Fibroblast of skin of right quadriceps (primary cell): ENCODE measurements at places on chromosomes 13 and 19.

- peak; percentile 65 for DNase-seq
These were observed 5.7 kb downstream of the REX1BD start for GRCh38 chr19:18594096-18594823.

DNA sequence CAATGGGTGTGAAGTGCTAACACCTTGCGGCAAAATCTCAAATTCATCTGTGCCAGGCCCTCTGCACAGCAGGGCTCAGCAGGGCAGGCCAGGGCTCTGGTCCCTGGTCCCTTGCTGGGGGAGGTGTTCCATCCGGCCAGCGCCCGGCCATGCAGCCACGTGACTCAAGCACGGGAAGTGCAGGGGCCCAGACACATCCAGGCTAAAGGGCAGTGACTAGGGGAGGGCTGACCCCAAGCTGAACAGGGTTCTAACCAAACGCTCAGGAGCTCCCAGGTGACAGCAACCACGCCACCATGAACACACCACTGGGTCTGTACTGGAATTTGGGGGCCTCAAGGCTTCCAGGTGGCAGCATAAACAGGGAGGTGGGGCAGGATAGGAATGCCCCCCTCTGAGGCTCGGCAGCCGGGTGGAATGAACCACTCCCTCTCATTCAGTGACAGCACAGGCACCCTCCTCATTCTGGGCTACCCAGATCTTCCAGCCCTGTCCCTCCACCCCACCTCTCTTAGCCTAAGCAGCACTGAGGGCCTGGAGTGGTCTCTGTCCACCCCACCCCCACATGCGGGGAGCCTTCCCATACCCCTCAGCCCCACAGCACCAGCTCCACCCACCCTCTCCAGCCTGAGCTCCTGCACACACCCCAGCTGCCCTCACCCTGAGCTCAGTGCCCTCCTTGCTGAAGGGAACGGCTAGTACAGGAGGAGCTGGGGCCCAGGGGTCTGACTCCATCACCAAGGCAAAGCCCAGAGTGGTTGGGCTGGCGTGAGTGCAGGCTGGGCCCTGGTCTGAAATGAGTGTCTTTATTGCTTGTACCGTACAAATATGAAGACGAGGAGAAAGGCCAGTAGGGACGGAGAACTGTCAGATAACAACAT, 5.3 kb upstream of the CCNP start:
- DNase-seq, result no peak

- DNase-seq, result no peak
These were observed 364.5 kb downstream of the DNAJC15 start for GRCh38 chr13:43387880-43388279.

- no peak for DNase-seq
These were observed 19.9 kb upstream of the LGALS13 start for GRCh38 chr19:39582442-39582841.

DNA sequence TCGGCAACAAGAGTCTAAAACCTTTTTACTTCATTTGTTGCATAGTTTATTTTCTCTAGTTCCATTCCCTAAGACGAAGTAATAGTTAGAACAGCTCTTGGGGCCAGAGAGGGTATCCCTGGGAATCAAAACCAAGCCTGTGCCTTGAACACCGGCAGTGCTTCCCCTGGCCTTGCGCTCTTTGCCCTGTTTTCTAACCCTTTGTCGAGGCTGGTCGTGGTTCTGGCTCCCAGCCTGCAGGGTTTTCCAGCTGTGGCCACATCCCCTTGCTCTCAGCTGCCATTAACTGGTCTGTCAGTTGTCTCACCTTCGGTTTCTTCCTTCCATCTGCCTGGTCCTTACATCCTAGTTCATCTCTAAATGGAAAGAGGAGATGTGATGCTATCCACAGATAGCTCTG, 61.0 kb downstream of the HSPH1 start:
- no peak for DNase-seq

DNA sequence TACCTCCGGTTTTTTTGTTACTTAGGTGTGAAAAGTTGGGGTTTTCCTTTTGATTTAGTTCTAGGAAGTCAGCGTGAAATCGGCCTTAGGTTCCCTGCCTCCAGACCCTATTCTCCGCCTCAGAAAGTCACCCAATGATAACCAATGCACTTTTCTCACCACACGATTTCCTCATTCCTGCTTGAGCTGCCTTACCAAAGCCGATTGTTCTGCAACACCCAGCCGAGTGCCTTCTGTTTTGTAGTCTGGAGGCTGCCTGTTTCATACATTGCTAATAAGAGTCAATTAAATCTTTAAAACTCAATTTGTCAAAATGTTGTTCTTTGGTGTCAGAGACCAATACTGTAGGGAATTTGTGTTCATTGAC, 39.7 kb downstream of the GJA3 start:
- DNase-seq, result no peak

DNA sequence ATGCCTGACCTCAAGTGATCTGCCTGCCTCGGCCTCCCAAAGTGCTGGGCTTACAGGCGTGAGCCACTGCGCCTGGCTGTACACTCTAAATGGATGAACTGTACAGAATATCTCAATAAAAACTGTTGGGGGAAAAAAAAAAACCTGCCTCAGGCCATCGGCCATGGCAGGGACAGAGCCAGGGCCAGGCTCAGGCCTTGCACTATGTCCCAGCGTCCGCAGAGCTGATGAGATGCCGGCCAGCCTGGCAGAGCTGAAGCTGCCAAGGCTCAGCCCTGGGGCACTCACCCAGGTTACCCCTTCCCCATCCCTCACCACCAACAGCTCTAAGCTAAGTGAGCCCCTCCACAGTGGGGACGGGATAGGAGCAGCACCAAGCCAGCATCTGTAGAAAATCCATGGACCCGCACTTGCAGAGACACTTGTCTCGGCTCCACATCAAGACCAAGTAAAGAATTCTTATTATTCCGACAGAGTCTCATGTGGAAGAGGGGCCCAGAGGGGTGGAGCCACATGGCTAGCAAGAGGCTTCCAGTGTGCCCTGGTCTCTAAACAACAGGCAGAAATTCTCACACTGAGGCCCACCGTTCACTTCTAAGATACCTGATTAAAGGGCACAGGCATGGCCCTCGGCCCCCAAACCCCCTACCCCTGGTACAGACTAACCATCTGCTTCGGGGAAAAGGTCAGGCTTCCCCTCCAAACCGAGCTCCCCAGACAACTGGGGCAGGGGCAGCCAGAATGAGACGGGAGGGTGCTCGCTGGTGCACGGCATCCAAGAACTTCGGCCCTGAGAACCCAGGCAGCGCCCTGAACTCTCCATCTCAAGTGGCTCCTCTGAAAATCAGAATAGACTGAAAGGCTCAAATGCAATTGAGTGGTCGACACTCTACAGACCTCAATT, 5.8 kb downstream of the PPP6R1 start:
- no peak for DNase-seq

DNA sequence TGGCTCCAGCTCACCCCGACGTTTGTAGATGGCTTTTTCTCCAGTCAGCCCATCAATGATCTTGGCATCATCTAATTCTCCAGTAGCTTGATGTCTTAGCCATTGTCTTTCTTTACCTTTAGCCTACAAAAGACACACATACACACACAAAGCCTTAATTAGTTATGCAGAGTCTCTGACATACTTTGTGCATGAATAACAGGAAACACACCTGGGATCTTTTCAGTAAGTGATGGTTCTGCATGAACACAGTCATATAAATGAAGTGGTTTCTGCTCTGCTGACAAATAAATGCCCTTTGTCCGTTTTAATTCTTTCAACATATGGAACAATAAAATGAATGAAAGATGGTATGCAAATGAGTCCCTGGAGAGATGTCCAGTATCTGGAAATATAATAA, 133.3 kb downstream of the RGCC start:
- DNase-seq, result peak; percentile 13

GRCh38 chr19:3057275-3057714, 5.0 kb downstream of the TLE5 start:
- peak; percentile 26 for DNase-seq

DNA sequence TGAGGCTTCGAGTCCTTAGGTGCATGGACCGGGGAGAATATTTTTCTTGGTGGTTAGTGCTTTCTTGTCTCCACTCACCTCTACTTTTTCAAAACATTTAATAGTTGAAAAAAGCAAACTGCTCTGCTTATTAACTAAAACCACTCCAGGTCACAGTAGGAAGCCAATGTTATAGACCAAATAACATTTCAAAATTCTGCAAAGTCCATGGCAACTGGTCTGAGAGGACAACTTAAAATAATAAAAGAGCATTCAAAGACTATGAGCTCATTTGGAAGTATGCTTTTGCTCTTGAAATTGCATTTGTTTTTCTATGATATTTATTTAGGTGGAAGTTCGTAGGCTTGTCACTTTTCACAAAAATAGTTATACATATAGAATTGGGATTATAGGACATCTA, 483.0 kb downstream of the DCT start:
- DNase-seq, result no peak

GRCh38 chr19:9075064-9075949, 11.6 kb upstream of the OR1M1 start:
- peak; percentile 89 for DNase-seq

GRCh38 chr13:99956473-99957349, 14.9 kb downstream of the ZIC5 start:
- DNase-seq, result no peak

DNA sequence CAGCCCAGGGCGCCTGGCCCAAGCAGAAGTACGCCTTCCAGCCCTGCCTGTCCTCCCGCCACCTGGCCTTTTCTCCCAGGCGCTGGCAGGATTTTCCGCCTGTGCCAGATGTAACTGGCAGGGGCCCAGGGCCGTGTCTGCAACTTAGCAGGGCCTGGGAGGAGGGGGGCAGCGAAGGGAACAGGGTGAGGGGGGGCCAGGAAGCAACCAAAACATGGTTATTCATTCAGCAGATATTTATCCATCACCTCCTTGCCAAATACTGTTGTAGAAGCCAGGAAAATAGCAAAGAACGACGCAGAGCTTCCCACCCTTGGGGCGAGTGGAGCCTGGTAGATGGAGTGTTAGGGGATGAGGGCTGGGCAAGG, 5.6 kb downstream of the TLE6 start:
- peak; percentile 95 for DNase-seq

DNA sequence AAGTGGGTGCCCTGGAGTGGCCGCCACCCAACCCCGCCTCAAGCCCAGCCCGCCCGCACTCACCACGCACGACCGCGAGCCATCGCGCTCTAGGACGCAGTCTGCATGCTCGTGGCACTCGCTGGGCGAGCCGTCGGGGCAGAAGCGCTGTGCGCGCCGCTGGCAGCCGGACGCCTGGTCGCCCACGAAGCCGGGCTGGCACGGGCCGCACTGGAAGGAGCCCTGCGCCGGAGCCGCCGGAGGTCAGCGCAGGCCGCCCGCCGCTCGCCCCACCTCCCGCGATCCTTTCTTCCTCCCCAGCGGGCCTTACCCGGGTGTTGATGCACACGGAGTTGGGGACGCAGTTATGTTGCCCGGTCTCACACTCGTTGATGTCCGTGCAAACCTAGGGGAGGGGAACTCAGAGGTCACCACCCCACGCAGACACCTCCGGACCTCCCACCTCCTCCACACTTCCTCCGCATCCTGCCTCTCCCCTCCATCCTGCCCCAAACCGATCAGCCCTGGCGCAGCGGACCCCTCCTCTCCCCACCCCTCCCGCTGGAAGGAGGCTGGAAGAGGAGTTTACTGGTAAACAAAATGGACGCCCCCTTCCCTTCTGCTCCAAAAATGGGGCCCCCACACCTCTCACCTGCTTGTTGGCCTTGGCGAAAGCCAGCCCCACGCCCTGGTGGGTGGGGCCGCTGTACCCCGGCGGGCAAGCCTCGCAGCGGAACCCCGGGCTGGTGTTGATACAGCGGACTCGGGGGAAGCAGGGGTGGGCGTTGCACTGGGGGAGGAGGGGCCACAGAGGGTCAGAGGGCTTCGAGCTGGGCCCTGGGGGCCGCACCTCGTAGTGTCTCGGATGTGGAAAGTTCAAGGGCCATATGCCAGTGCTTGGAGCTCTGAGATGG, 2.3 kb downstream of the COMP start:
- DNase-seq, result no peak

- no peak for DNase-seq
These were observed 469.4 kb downstream of the FOXO1 start for GRCh38 chr13:40197049-40197448.
